Bronchus fibroblast of lung (primary cell): ENCODE measurements at places on chromosomes 12 and 14. TPM values are rescaled to one million over a fixed set of nuclear protein-coding genes. Genes with fewer than 3 reads are reported as not detected.

Gene GLT1D1
- total RNA-seq = not detected in 2 replicates

Gene DEGS2
- under 0.01 TPM in 1 of 2 replicates, not detected in the other for total RNA-seq

Gene NACA
- total RNA-seq = 1,369 and 1,498 TPM in 2 replicates

Gene ZFYVE26
- total RNA-seq = 7.3 and 9.6 TPM in 2 replicates

Gene PZP
- total RNA-seq = not detected in 2 replicates

Gene C1QL4
- total RNA-seq = 0.17 and 0.45 TPM in 2 replicates

Gene LRP6
- total RNA-seq = 7.6 and 7.7 TPM in 2 replicates

Gene KRT79
- not detected in 2 replicates for total RNA-seq

Gene CYP27B1
- 0.15 and 1.7 TPM in 2 replicates for total RNA-seq

Gene CLEC7A
- total RNA-seq = not detected in 2 replicates

Gene B4GALNT3
- under 0.01 TPM in 2 replicates for total RNA-seq

Gene NEUROD4
- not detected in 2 replicates for total RNA-seq

Gene CLEC9A
- not detected in 2 replicates for total RNA-seq

Gene LALBA
- not detected in 2 replicates for total RNA-seq

Gene OTUB2
- 1.3 TPM in 2 replicates for total RNA-seq

Gene PPP1R12A
- total RNA-seq = 33.3 and 39.0 TPM in 2 replicates

Gene NKX2-1
- not detected in 2 replicates for total RNA-seq

Gene FICD
- total RNA-seq = 2.4 and 3.6 TPM in 2 replicates

Gene B4GALNT1
- total RNA-seq = 1.3 and 1.7 TPM in 2 replicates

Gene APOF
- not detected in 2 replicates for total RNA-seq

Gene AICDA
- total RNA-seq = not detected in 2 replicates

Gene TTC9
- under 0.01 TPM in 1 of 2 replicates, not detected in the other for total RNA-seq

Gene PPM1H
- total RNA-seq = 0.50 and 0.59 TPM in 2 replicates

Gene CACNA2D4
- 1.0 and 1.7 TPM in 2 replicates for total RNA-seq

Gene ADAMTS20
- not detected in 2 replicates for total RNA-seq

Gene KCNA1
- not detected in 2 replicates for total RNA-seq

Gene TBX3
- total RNA-seq = 66.3 and 75.7 TPM in 2 replicates

Gene CPSF6
- 24.2 and 24.4 TPM in 2 replicates for total RNA-seq

Gene RD3L
- total RNA-seq = not detected in 2 replicates

Gene DHRS2
- total RNA-seq = not detected in 2 replicates

Gene VSIG10
- total RNA-seq = 9.2 and 17.7 TPM in 2 replicates

Gene MEG3
- 77.0 and 82.7 TPM in 2 replicates for total RNA-seq

Gene BCAT1
- total RNA-seq = 100 and 110 TPM in 2 replicates

Gene RHOF
- 26.8 and 35.5 TPM in 2 replicates for total RNA-seq

Gene TRIM9
- 0.15 and 0.17 TPM in 2 replicates for total RNA-seq

Gene MMP19
- 12.4 and 12.6 TPM in 2 replicates for total RNA-seq

Gene BHLHE41
- 0.45 and 0.84 TPM in 2 replicates for total RNA-seq

Gene CFAP251
- 2.4 and 3.9 TPM in 2 replicates for total RNA-seq

Gene PTPRR
- not detected in 2 replicates for total RNA-seq

Gene MYO1H
- not detected in 2 replicates for total RNA-seq

Gene TAS2R31
- total RNA-seq = 0.15 and 0.17 TPM in 2 replicates

Gene MANSC4
- total RNA-seq = not detected in 2 replicates

Gene CLEC4C
- not detected in 2 replicates for total RNA-seq

Gene NOVA1
- total RNA-seq = 1.0 and 1.7 TPM in 2 replicates

Gene DLK1
- 0.15 and 0.34 TPM in 2 replicates for total RNA-seq

Gene ENDOU
- total RNA-seq = not detected in 2 replicates

Gene IPO4
- 56.5 and 58.6 TPM in 2 replicates for total RNA-seq

Gene SPTB
- total RNA-seq = not detected in 2 replicates

Gene USP15
- 18.1 and 20.3 TPM in 2 replicates for total RNA-seq

Gene BDKRB2
- total RNA-seq = 9.2 and 9.5 TPM in 2 replicates
